ENCODE measurements at places on chromosomes 6 and 20.

- no peak for DNase-seq
Measured at GRCh38 chr20:24194143-24194542, 205.6 kb upstream of the GGTLC1 start.

GRCh38 chr6:93047033-93047432, 372.3 kb downstream of the EPHA7 start:
- DNase-seq, result no peak

GRCh38 chr6:34475238-34475682, 9.4 kb downstream of the PACSIN1 start:
- no peak for DNase-seq

- DNase-seq, result no peak
Measured at GRCh38 chr20:1299522-1299921, 29.4 kb downstream of the SDCBP2 start.

DNA sequence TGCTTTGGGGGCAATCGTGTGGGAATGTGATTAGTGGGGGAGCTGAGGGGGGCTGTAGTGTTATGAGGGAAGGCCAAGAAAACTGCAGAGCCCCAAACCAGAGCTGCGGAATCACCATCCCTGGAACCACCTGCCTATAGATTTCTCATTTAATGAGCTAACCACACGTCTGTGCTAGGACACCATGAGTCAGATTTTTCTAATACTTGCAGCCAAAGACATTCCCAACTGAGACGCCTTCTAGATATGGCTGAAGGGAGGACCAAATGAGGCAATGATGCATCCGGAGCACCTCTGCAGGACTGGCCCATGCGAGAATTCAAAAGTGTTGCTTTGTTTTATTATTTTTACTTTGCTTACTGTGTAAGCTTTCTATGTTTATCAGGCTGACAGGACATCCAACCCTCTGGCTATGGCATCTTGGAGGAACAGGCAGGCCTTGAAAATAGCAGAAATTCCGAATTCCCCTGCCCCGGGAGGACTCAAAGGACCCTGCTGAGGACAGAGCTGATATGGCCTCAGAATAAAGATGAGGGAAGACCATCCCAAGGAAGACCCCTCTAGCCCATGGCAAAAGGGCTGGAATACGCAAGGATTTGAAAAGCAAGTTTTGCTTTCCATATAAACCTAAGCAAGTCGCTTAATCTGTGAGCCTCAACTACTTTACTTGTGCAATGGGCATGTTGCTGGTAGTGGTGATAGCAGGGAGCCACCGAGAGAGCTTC, 3.1 kb upstream of the PTGIS start:
- DNase-seq, result no peak

- no peak for DNase-seq
Measured at GRCh38 chr20:58469616-58470015, 45.6 kb downstream of the APCDD1L start.

DNA sequence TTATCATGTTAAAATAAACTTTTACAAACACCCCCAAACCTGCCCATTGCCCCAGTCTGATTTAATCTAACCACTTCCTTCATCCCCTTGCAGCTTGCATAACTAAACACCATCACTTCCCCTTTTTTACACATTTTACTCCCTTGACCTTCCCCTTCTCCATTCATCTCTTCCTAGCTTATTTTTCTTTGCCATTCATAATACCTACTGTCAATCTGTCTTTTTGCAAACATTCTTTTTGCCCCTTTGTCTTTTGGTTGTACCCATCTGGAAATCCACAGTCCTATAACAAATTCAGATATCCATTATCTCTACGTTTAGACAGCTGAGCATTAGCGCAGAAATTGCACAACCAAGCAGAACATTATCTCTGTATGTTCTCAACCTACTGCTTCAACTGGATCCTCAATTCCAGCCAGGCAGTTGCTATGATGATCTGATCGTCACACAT, 51.2 kb downstream of the C6orf52 start:
- DNase-seq, result no peak

GRCh38 chr20:62334881-62335280, 32.1 kb downstream of the ADRM1 start:
- DNase-seq, result no peak

- no peak for DNase-seq
Measured at GRCh38 chr20:9203081-9203447, 134.2 kb downstream of the PLCB4 start.

- no peak for DNase-seq
Measured at GRCh38 chr6:56003616-56004015, 128.2 kb upstream of the BMP5 start.
